ENCODE measurements at places on chromosomes 5 and 9.
A peak's percentile ranks its signal among the peaks of the same experiment; 100 is the strongest.

GRCh38 chr5:126383246-126383645 lies 40.0 kb upstream of the GRAMD2B start:
- DNase-seq = no peak

DNA sequence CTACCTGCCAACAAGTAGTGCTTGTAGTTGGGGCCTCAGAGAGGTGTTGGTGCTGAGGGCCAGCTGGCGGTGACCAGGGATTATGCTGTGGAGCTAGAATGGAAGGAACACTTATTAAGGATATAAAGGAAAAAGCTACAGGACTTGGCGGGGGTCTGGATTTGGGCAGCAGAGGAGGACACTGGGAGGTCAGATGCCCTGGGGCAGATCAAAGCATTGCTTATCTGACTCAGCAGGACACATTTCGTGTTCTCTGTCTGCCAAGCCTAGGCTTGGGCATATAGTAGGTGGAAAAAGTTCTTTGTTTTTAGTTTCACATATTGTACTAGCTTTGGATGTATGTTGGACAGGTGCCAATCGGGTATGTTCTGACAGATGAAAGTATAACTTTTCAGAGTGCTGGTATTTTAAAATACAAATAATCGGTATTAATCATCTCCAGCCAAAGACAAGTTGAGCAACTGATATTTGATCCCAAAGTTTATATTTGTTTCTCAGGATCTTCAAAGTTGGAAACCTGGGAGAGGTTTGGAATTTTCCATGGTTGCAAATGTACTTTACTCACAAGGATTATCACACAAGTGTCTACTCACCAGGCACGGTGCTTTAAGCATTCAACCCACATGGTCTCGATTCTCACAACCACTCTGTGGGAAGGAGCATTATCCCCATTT lies 69.4 kb downstream of the IQGAP2 start:
- DNase-seq = no peak

- DNase-seq = no peak
These were observed 386.0 kb upstream of the GRIN3A start for GRCh38 chr9:102124465-102124864.

DNA sequence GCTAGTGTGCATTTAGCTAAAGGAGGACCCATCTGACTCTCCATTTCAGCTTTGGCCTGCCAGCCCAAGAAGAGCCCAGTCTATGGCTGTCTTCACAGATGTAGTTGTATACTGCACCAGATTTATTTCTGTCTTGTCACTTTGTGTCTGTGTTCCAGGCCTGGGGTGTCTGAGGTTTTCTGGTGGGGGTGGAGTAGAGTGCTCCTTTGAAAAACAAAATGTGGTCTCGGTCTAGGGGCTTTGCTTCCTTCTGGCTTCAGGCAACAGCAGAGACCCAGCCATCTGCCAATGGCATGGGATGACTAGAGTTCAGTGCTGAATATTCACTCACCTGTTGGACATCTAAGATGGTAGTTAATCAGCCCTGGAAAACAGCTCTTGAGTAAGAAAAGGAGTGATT lies 10.9 kb downstream of the IGIP start:
- DNase-seq = no peak

DNA sequence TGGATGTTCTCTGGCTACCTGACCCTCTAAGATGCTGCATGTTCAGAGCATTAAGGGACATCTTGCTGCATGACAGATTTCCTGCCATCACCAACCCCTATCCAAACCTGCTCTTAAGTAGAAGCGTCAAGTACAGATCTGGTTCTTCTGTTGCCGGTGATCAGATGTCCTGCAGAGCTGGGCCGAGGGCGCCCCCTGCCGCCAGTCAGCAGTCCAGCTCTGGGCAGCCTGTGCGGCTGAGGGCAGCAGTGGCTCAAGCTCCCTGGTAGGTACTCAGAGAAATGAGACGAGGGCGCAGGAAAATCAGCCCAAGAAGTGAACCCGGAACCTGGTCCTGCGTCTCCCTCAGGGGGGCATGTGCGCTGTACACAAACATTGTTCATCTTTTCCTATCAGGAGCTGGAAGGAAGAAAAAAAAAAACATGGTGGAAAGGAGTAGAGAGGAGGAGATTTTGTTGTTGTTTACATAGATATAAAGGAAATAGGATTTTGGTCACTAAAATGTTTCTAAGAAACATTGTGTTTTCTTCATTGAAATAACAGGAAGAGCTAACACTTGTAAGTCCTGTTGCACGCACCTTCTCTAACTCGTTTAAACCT lies 95.8 kb downstream of the CFAP90 start:
- peak; percentile 17 for DNase-seq

DNA sequence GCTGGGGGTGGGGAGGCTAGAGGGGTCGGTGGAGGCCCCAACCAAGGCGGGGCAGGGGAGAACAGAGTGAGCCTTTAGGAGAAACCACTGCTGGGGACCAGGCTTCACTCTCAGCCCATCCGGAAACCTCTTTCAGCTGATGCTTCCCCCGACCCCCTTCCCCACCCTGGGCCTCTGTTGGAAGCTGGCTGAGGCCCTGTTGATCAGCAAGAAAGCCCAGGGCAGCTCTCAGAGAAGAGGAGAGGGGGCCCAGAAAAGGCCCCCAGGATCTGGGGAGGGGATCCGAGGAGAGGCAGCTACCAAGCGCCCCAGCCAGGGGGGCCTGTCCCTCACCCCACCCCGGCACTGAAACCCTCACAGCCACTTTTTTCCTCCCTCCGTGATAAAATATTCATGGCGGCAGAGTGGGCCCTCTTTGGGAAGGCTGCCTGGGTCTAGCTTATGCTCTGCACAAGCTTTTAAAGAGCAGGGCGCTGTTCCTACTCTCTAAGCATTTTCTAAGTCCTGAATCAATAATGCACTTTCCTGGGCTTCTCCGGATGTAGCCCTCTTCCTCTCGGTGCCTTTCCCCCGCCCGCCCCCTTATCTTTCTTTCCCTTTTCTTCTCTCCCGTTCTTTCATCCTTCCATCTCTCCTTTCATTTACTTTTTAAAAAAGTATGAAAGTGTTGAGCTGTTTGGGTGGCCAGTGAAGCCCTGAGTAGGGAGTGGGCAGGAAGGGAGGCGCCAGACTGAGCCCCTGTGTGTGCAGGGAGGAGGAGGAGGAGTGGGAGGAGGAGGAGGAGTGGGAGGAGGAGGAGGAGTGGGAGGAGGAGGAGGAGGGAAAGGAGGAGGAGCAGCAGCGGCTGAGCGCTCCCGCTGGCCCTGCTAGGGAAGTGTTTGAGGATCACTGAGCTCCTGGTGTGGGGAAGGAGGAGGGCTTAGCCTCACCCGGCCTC lies 23.5 kb downstream of the NTNG2 start:
- no peak for DNase-seq

GRCh38 chr5:89930591-89931392 lies 478.8 kb downstream of the CETN3 start:
- no peak for DNase-seq

GRCh38 chr5:177124486-177124991 lies 9.0 kb upstream of the NSD1 start:
- no peak for DNase-seq

- no peak for DNase-seq
These were observed 176.8 kb downstream of the MELK start for GRCh38 chr9:36749461-36749860.

DNA sequence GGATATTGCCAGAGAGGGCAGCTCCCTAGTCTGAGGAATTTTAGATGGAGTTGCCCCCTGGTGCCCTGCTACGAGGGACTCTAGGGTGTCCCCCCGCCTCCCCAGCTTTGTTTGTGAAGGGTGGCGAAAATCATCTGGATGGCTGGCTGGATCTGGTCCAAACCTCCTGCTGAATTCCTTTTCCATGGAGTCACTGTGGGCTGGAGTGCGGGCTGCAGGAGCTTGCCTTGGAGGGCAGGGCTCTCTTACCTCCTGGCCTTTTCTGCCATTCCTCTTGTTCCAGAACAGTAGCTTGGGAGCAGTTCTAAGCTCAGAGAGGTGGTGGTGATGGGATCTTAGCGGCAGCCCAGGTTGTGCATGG lies 2.1 kb downstream of the SYNPO start:
- no peak for DNase-seq

GRCh38 chr5:71744009-71744790 lies 25.1 kb downstream of the CARTPT start:
- no peak for DNase-seq

- DNase-seq = no peak
These were observed 13.8 kb upstream of the LHX2 start for GRCh38 chr9:123997665-123998277.

DNA sequence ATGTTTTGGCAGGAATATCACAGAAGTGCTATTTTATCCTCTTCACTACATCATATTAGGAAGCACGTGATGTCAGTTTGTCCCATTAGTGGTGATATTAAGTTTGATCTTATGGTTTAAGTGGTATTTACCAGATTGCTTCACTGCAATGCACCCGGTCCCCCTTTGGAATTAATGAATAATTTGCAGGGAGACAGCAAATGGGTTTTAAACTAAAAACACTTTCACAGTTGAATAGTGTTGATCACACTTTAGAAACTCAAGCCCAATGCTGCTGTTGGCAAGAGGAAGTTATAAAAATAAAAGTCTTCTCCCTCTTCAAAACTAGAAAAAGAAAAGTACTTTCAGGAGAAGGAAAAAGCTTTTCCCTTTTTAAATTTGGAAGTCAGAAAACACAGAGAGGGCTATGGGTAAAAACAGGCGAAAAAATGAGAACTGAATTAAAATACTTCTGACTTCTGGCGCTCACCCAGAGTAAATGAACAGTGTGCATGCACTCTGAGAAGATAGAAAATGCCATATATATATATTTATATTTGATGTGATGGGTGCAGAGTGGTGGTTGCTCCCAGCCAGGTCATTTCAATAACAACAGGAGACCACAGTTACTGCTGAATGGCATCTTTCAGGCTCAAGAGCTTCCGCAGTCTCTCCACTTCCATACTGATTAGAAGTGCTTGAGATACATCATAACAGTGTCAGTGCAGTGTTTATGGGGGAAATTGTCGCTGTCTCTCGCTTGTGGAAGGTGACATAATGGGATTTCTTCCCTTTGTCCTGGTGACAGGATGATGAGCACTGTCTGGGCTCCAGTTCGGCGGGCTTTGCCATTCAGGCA lies 278.0 kb downstream of the ZSWIM6 start:
- DNase-seq = no peak

DNA sequence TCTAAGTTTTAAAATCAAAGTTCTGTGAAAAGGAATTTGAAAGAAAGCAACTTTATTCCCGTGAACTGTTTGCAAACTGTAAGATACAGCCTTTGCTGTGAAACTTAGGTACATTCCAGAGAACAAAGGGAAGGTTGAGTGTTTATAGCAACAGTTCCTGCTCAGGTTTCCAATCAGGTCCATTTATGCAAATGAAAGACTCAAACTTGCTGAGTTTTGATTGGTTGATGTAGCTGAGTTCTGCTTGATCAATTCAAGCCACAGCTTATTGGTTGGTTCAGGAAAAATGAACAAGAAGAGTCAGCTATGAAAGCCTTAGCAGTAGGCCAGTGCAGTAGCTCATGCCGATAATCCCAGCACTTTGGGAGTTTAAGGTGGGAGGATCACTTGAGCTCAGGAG lies 37.9 kb downstream of the SLC27A6 start:
- no peak for DNase-seq

- no peak for DNase-seq
These were observed 58.9 kb upstream of the ZNF618 start for GRCh38 chr9:113817171-113817570.

DNA sequence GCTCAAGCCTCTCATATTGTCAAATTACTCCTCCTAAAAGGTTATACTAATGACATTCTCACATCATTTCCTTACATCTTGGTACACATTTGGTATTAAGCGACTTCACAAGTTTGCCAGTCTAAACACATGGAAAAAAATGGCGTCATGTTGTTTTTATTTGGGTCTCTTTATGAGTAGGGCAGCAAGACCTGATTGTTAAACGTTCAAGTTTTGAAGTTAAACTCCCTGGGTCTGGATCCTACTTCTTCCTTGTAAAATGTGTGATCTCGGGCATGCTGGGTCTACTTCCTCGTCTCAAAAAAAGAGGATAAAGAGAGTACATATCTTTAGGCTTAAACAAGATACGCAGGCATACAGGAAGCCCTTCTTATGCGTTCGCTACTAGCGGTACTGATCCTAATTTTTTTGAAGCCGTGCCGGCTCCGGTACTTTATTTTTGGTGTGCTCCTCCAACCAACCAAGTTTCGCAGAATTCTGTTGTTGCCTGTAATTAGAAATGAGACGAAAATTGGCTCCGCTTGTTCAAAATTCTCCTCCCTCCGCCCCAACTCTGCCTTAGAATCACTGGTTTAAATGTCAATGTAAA lies 596 bp upstream of the CDC37L1 start:
- peak; percentile 50 for DNase-seq

DNA sequence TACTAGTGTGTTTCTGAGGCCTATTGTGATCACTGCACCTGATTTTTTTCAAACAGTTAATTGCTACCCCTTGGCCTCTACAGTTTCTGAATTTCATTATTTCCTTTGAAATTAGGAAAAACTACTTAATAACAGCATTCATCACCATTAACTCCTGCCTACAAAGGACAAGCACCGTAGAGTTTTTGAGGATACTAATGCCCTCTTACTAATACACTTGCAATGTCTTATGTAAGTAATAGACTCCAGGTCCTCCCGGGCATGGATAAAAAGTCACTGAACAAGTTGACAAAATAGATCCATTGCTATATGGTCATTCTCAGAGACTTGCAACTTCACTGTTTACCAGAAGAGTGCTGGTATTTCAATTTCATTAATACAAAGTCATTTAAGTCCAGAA lies 1172.5 kb downstream of the CDH12 start:
- no peak for DNase-seq

DNA sequence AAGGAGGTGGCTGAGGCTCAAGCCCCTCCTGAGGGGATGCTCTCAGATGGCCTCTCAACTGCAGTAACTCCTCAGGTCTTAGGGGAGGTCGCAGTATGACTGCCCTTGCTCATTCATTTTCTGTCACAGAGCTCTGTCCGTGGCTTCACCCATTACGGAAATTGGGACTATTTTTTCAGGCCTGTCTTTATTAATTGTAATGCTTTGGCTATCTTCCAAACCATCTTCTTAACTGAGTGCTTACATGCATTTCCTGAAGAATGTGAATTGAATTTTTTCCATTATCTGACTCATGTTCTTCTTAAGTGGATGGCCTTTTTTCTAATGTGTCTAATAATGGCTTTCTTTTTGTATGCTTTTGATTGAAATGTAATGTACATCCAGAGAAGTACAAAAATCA lies 36.4 kb upstream of the SV2C start:
- DNase-seq = no peak

- DNase-seq = no peak
These were observed 17.6 kb upstream of the NDST1 start for GRCh38 chr5:150490296-150490669.
